SW480 (cell line): ENCODE measurements at places on chromosomes 2 and 18.

- DNase-seq, result no peak
These were observed 447 bp downstream of the TRAF3IP1 start for GRCh38 chr2:238320648-238321281.

DNA sequence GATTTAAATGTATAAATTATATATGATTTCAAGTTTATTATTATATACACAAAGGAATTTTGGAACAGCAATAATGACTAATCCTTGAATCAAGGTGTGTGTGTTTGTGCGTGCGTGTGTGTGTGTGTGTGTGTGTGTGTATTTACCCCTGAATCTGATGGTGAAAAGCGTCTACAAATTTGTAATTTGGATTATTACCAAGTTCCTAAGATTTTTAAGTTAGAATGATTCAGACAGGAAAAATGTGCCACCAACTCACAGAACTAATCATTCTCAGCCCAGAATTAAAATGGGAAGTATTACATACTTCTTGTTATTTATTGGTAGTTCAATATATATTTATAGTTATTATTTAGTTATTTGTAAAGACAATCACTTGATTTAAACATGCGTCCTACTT is 12.3 kb downstream of the CALCRL start:
- DNase-seq, result no peak

DNA sequence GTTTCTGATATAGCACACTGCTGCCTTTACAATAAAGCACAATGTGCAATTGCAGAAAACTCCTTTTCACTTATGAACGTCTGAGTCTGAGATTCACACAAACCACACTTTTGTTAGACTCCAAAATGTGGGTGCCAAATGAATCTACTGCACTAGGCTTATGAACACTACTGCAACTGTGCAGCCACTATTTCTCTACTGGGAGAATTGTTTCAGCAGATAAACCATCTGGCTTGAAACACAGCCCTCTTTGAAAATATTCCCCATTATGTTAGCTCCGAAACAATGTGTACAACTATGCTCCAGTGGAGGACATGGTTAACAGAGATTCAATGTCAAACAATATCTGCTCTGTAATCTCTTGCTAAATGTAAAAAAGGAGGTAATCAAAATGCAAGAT is 188.7 kb upstream of the ZEB2 start:
- no peak for DNase-seq

- no peak for DNase-seq
These were observed 76.6 kb downstream of the FIGN start for GRCh38 chr2:163659224-163659623.

DNA sequence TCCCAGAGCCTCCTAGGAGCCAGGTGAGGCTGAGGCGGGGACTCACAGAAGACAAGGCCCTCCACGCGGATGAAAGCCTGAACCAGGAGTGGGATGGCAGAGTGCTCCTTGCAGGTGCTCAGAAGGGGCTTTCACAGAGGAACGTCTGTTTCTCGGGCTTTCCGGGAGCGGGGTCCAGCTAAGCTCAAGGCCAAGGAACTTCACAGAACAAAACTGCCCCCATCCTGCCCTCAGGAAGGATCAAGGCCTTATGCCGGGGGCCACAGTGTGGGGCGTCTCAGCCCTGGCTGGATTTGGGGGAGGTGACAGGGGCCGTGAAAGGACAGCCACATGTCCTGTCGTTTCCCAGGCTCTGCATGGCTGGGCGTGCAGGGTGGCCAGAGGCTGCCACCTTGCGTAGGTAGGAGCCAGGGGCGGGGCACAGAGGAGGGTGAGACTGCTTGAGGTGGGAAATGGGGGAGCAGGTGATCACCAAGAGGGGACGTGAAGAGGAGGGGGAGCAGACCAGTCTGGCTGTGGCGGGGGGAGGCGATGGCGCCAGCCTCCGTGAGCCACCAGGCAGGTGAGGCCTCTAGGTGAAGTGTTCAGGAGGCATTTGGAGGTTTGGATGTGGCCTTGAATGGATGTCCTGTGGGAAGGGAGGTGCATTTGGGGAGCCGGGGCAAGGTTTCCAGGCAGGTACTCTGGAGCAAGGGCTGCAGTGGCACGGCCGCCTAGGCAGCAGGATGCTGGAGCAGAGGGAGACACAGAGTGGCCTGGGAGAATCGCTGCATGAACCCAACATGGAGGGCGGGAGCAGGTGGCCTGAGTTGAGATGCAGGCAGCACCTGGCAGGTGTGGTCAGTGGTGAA is 79.1 kb downstream of the TWIST2 start:
- no peak for DNase-seq

DNA sequence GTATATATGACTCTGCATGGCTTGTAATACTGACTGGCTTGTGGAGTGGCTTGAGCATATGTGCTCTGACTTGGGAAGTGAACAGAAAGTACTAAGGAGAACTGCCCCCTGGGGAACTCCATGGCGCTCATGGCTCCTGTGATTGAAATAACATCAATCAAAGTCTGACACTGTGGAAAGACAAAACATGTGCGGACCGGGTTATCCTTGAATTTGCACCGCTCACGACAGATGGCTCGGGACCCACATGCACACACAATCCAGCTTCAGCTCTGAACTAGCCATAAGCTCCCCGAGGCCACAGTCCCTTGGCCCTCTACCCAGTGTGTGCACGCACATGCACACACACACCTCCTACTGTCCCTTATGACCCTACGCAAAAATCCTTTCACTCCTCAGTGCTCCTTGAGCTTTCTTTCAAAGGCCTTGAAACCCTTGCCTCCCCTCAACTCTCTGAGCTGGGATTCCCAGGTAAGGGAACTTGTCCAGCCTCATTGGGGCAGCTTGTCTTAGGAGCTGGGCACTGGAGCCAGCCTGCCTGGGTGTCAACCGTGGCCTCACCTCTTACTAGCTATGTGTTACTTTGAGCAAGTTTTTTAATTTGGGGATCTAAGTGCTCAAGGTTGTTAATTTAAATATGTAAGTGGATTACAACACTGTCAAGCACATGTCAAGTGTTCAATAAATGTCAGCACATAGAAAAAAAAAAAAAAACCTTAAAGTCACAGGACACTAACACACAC is 43.6 kb downstream of the MRPS5 start:
- DNase-seq, result no peak

DNA sequence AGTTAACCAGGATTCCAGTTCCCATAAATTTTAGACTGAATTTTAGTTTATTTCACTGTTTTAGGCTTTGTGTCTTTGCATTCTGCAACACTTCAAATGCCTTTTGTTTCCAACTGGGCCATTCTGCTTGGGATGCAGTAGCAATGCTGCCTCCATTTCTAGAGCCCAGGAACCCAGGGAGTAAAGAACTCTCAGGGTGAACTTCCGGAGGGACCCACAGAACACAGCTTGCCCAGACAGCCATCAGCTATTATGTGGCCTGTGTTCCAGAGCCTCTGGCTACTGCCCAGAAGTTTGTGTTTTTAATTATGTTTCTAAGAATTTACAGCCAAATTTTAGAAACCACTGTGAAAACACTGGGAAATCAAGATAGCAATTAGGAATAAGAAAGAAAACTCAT is 145.1 kb downstream of the TMEM163 start:
- DNase-seq, result no peak

DNA sequence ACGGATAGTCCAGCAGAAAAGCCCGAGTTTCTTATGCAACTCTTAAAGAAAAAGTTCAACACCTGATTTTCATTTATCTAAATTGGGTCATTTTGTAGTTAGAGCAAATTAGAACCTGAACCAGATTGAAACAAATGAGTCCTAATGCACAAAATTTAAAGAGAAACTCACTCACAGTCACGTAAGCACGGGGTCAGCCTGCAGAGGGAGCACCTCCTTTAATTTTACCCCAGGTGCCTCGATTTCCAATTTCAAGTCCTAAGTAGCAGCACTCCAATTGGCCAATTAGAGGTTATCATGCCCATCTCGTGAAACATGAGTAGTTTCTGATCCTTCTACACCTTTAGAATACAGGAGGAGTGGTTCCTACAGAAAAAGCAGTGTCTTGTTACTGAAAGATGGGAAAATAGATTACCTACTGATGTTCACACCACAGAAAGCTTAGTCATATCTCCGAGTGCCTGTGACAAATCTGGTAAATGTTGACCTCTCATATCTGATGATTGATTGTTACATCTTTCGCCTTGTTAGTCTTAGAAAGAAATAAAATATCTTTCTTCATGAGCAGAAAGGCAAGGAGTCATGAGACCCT is 1929.8 kb upstream of the LRRTM1 start:
- DNase-seq, result no peak

GRCh38 chr2:4995466-4995865 is 696.7 kb upstream of the SOX11 start:
- DNase-seq, result no peak

GRCh38 chr2:176145085-176145969 is 6.0 kb upstream of the HOXD4 start:
- no peak for DNase-seq

GRCh38 chr2:235199128-235199527 is 247.3 kb downstream of the SH3BP4 start:
- DNase-seq, result no peak

DNA sequence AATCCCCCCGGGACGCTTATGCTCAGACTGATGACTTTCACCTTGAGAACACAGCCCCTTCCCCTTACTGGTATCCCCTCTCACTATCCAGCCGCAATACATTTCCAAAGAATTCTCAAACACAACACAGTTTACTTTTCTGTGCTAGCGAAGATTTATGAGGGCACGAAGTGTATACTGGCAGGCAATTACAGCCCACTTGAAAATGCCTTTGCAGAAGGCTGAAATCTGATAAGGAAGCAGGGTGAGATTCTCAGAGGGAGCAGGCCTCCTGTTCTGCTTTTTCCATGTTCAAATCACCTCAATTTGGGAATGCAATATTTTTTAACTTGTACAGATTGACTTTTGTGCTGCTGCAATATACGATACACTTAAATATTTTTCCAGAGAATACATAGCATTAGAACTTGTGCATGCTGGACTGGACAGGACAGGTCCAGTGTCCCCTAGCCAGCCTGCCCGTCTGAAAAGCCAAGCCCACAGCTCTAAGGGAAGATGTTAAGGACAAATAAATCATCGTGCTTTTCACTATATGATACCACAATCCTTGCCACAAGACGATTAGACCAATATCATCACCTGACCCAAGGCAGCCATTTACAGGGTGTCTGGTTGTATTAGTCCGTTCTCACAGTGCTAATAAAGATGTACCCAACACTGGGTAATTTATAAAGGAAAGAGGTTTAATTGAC is 262.1 kb downstream of the EPHA4 start:
- DNase-seq, result no peak

DNA sequence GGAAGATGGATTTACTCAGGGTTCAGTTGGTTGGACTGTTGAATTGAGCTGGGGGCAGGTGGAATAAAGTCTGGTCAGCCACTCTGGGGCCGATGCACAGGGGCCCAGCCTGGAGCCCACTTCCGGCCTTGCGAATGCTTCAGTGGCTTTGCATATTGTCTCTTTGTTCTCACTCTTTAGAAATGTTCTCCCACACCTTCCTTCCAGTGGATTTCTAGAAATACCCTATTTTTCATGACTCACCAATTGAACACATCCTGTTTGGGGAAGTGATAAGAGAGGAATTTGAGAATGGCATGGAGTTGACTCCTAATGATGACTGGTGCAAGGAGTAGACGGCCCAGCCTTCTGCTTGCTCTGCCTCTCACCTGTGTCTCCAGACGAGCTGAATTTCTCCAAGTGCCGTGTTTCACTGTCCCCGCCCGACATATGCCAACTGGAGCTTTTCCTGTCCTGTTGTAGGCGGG is 28.1 kb downstream of the ASAP2 start:
- DNase-seq, result peak; percentile 99

GRCh38 chr2:69092857-69093256 is 79.9 kb downstream of the ANTXR1 start:
- DNase-seq, result no peak

DNA sequence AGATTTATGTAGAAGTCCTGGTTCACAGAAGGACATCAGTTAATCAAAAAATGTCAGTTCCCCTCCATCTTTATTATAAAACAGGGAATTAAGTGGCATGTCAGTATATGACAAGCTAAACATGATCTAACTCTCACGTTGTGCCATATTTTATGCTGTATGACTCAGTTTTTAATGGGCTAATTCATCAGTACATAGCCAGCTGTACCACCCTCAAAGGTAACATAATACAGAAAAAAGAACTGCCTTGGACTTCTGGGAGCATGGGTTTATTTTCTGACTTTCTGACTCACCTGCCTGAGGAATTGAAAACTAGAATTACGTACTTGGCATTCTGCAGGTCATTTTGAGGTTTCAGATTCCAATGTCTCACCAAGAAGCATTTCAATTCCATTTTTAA is 135.7 kb downstream of the CMPK2 start:
- DNase-seq, result no peak

DNA sequence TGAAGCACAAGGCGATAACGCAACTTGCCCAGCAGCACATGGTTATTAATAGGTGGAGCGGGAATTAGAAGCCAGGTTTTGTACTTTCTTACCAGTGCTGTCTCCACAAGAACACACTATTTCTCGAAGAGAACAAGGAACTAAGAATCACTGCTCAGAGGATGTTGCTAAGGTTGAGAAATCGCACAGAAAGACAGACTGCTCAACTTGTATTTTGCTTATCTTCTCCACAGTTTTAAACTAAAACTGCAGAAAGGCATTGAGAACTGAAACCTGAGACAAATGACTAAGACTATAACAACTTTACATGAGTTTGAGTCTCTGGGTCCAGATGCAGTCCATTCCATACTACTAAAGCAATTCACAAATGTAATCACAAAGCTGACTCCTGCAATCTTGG is 6.2 kb downstream of the PRKD3 start:
- no peak for DNase-seq

DNA sequence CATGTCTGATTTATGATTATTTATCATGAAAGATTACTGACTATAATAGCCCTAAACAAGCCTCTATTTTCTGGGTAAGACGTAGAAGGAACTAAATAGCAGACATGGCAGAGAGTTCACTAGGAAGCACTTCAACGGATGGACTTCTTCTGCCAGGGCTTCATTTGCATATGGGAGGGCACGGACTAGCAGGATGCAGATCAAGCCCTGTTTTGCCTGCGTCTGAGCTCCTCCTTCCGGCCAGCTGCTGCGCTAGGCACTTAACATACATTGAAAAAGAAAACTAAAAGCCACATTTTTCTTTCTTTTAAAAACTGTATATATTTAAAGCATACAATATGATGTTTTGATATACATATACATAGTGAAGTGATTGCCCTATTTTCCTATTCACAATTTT is 340.0 kb upstream of the MEX3C start:
- peak; percentile 19 for DNase-seq

- DNase-seq, result peak; percentile 54
These were observed 107.6 kb downstream of the STRN start for GRCh38 chr2:36858551-36859365.

DNA sequence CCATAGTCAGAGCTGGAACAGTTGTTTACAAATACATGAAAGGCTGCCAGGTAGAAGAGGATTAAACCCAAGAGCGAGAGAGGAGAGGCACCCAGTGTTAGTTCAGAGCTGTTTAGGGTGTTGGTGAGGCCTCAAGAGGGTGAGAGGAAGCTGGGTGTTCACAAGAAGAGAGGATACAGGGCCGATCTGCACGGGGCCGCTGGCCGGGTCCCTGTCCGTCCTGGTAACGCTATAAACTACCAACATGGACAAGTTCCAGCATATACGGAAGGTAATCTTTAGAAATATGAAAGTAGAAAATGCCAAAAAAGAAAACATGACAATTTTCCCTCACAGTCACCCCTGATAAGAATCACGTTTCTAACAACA is 109.7 kb downstream of the TMEM18 start:
- no peak for DNase-seq

GRCh38 chr2:217313386-217313785 is 453.5 kb upstream of the TNP1 start:
- no peak for DNase-seq

GRCh38 chr2:74103763-74104162 is 43.9 kb downstream of the BOLA3 start:
- no peak for DNase-seq
